Activated CD4-positive, alpha-beta memory T cell treated with anti-CD3 and anti-CD28 coated beads, Interleukin-2, amount 10 ng/mL, durations not matched to agents 7 days and 5 days (primary cell): ENCODE measurements at places on chromosomes 12 and 14. TPM values are rescaled to one million over a fixed set of nuclear protein-coding genes. Genes with fewer than 3 reads are reported as not detected.

- DNase-seq: no peak
- H3K4me3 ChIP-seq: no peak overlapping the region
- H3K27me3 ChIP-seq: peaks cover 2% of the 10 kb centered on the region
Measured at GRCh38 chr12:14970473-14970872, 2.4 kb upstream of the PDE6H start.

- no peaks in the 10 kb centered on the region for H3K4me1 ChIP-seq
- no peaks in the 10 kb centered on the region for H3K36me3 ChIP-seq
- H3K27me3 ChIP-seq: no peaks in the 10 kb centered on the region
- DNase-seq: no peak
Measured at GRCh38 chr12:17076028-17076744, 470.2 kb upstream of the LMO3 start.

- no peak overlapping the region for H3K4me3 ChIP-seq
- no peaks in the 10 kb centered on the region for H3K4me1 ChIP-seq
- H3K27me3 ChIP-seq: no peaks in the 10 kb centered on the region
- no peak overlapping the region for H3K27ac ChIP-seq
- H3K36me3 ChIP-seq: no peaks in the 10 kb centered on the region
Measured at GRCh38 chr12:63294327-63294632, 143.3 kb upstream of the AVPR1A start.

DNA sequence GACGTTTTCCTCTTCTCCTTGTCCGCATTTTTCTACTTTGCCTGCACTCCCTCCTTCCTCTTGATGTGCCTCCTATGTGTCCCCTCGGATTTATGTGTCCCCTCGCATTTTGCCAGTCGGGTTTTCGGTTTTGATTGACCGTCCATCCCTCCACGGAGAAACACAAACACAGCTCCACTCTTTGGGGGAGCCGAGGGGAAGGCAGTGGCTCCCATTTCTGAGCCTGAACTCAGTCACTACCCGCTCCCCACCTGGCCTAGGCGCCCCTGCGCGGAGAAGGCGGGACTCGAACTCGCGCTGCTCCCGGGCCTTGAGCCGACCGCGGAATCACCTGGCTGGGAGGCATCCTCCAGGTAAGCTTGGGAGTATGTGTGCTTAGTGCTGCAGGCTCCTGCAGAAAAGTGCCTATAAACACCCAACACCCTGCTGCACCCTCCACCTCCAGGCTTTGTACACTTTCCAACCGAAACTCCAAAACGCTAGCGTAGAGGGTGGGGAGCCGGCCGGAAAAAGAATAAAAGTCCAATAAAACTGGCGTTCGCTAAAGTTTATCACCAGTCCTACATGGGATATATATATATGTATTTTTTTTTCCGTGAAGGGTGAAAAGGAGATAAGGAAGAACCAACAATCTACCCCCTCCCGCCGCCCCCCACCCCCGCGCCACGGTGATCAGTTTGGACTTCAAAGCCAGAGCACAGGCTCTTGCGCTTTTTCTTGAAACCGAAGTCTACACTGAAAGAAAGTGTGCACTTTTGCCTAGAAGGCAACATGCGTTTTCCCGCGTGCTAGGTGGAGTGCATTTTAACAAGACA is 3.3 kb upstream of the CCND2 start:
- H3K4me3 ChIP-seq: peak overlapping the region; percentile 97
- H3K4me1 ChIP-seq: peaks cover 24% of the 10 kb centered on the region
- peaks cover 23% of the 10 kb centered on the region for H3K27me3 ChIP-seq
- peak; percentile 51 for DNase-seq
- H3K27ac ChIP-seq: peak overlapping the region; percentile 99

DNA sequence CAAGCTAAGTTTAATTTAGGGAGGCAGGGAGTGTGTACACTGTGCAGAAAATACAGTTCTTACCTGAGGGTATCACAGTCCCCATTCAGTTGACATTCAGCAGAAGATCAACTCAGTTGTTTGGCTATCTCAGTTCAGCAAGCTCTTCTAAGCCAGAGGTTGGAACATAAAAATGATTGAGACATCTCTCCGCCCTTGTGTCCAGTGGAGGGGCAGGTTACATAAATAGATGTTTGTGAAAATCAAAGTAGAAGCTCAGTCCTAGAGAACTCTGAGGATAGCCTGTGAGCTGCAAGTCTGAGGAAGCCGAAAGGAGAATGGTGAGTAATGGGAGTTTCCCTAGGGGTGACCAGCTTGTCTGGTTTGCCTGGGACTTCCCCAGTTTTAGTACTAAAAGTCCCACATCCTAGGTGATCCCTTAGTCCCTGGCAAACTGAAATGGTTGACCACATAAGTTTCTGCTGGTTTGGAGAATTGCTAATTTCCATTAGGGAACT is 251.4 kb upstream of the ATP2B1 start:
- H3K27me3 ChIP-seq: no peaks in the 10 kb centered on the region
- H3K4me3 ChIP-seq: no peak overlapping the region
- peaks cover 10% of the 10 kb centered on the region for H3K4me1 ChIP-seq
- no peak overlapping the region for H3K27ac ChIP-seq
- no peaks in the 10 kb centered on the region for H3K36me3 ChIP-seq

- no peak overlapping the region for H3K4me3 ChIP-seq
- H3K36me3 ChIP-seq: peaks cover 51% of the 10 kb centered on the region
- no peak overlapping the region for H3K27ac ChIP-seq
- no peaks in the 10 kb centered on the region for H3K27me3 ChIP-seq
- H3K4me1 ChIP-seq: peaks cover 10% of the 10 kb centered on the region
- DNase-seq: no peak
Measured at GRCh38 chr12:94374124-94374523, 85.5 kb downstream of the CEP83 start.

DNA sequence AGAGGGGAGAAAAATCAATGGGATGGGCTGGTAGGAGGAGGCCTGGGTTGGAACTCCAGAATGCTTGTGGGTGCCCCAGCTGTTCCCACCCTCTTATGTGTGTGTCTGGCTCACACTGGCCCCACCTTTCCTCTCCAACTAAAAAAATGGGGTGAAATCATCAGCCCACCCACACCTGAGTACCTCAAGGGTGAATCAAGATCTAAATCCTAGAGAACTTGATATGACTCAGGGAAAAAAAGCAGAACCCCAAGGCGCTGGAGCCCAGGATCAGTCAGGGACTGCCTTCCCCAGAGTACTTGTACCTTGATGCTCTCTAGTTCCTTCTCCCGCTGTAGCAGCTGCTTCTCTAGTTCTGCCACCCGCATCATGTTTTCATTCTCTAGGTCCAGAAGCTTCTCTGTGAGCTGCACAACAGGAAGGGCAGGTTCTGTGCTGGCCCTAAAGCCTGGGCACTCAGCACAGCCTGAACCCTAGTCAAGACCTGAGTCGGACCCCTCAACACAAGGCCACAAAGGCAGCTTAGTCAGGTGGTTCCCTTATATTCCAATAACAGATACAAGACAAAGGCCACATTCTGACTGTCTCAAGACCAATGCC is 29.7 kb downstream of the PRPF40B start:
- H3K27ac ChIP-seq: no peak overlapping the region
- H3K4me3 ChIP-seq: no peak overlapping the region
- no peaks in the 10 kb centered on the region for H3K27me3 ChIP-seq
- peaks cover 39% of the 10 kb centered on the region for H3K36me3 ChIP-seq

DNA sequence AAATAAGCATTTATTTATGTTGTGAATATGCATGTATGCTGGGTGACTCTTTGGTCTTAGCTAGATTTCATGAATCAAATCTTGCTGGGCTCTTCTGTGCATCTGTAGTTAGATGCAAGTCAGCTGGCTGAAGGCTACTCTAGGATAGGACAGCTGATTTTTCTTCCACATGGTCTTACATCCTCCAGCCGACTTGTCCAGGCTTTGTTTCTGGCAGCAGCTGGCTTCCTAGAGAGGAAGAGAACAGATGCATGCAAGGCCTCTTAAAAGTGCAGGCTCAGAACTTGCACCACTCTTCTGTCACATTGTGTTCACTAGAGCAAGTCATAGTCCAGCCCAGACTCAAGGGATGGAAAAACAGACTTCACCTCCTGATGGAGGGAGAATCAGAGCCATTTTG is 435.4 kb upstream of the STXBP6 start:
- no peak for DNase-seq
- no peak overlapping the region for H3K4me3 ChIP-seq
- H3K4me1 ChIP-seq: no peaks in the 10 kb centered on the region
- no peaks in the 10 kb centered on the region for H3K27me3 ChIP-seq

DNA sequence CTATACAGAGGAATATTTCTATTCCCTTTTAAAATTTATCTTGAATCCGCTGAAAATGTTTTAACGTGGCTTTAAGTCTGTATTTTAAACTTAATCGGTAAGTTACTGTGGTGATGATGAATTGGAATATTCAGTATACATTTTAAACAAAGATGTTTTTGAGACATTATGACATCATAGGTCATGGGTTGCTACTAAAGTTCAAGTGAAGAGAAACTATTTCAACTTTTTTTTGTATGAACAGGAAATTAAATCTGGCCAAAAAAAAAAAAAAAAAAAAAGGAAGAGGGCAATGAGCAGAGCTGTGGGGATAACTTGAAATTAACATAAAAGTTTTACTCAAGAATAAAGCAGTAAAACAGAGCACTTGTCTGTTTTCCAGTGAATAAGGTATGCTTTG is 109.0 kb downstream of the PLEKHA5 start:
- no peak overlapping the region for H3K27ac ChIP-seq
- no peaks in the 10 kb centered on the region for H3K36me3 ChIP-seq
- H3K27me3 ChIP-seq: no peaks in the 10 kb centered on the region

- no peak overlapping the region for H3K4me3 ChIP-seq
- H3K4me1 ChIP-seq: peaks cover 19% of the 10 kb centered on the region
Measured at GRCh38 chr12:22322091-22322490, 12.4 kb downstream of the ST8SIA1 start.

- no peaks in the 10 kb centered on the region for H3K27me3 ChIP-seq
- H3K4me3 ChIP-seq: peak overlapping the region; percentile 86
- H3K27ac ChIP-seq: peak overlapping the region; percentile 82
- peaks cover 43% of the 10 kb centered on the region for H3K36me3 ChIP-seq
- no peak for DNase-seq
Measured at GRCh38 chr14:73755434-73756014, 41.3 kb upstream of the PNMA1 start.

DNA sequence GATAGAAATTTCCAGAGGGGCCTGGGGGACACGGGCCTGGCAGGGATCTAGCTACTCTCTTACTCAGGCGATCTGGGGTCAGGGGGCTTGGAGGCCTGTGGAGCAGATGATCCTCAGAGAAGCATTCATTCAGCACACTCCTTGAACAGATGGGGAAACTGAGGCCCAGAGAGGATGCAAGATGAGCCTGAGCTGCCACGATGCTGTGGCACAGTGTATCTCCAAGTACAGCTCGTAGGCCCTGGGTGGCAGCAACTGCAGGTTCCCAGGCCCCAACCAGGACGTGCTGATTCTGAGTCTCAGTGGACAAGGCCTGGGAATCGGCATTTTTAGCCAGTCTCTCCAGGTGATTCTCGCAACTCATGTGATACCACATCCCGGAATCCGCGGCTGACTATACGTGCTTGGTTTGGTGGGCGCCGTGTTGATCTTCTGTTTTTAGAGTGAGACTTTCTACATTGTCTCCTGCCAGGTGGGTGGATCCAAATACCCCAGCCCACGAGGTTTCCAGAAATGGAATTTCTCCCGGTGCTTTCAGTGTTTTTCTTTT is 22.5 kb downstream of the ADGRD1 start:
- H3K36me3 ChIP-seq: no peaks in the 10 kb centered on the region
- no peak overlapping the region for H3K4me3 ChIP-seq
- H3K27ac ChIP-seq: no peak overlapping the region
- peaks cover 5% of the 10 kb centered on the region for H3K27me3 ChIP-seq
- H3K4me1 ChIP-seq: no peaks in the 10 kb centered on the region

DNA sequence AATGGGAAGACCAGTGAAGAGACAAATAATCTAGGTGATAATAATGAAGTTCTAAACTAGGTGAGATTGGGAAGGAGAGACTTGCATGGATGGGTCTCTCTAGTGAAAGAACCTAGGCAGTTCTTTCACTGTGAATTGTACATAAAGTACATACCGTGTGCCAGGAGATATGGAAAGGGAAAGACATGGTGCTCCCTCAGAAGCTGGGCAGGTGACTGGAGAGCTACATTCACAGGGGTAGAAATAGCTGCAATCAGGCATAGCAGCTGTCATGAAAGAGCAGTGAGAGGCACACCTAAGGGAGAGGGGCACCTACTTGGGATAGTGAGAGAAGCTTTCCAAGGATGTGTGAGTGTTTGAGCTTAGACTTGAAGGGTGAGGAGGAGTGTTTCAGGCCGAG is 9.3 kb downstream of the STK38L start:
- DNase-seq: no peak
- no peaks in the 10 kb centered on the region for H3K27me3 ChIP-seq
- H3K27ac ChIP-seq: no peak overlapping the region
- H3K4me3 ChIP-seq: no peak overlapping the region

DNA sequence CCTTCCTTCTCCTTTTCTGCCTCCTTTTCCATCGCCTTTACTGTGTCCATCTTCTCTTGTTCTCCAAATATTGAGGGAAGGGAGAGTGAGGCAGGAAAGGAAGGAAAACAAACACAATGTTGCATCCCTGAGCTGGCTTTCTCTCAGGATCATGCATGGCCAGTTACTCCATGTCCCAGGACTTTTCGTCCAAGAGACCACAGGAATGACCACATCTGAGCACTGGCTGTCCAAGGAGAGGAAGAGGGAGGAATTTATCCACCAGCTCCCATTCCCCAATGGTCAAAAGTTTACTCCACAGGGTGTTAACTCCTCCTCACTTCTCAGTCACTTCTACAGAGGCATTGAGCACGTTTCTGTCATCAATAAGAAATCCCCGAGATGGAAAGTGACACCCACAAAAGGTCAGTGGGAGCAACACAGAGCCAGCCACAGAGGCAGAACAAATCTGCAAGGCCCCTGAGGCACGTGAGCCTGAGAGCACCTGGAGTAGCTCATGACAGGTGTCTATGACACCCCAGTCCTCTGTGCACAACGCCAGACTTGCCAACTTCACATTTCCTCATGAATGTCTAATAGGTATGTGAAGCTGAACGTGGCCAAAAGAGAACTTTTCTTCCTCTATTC is 177.3 kb upstream of the NUDT4 start:
- no peaks in the 10 kb centered on the region for H3K36me3 ChIP-seq
- no peak overlapping the region for H3K27ac ChIP-seq
- no peak for DNase-seq
- peaks cover 26% of the 10 kb centered on the region for H3K27me3 ChIP-seq
- H3K4me1 ChIP-seq: no peaks in the 10 kb centered on the region
- H3K4me3 ChIP-seq: no peak overlapping the region

- no peak overlapping the region for H3K27ac ChIP-seq
- no peak for DNase-seq
- H3K36me3 ChIP-seq: no peaks in the 10 kb centered on the region
Measured at GRCh38 chr12:124847113-124848074, 16.3 kb downstream of the SCARB1 start.

DNA sequence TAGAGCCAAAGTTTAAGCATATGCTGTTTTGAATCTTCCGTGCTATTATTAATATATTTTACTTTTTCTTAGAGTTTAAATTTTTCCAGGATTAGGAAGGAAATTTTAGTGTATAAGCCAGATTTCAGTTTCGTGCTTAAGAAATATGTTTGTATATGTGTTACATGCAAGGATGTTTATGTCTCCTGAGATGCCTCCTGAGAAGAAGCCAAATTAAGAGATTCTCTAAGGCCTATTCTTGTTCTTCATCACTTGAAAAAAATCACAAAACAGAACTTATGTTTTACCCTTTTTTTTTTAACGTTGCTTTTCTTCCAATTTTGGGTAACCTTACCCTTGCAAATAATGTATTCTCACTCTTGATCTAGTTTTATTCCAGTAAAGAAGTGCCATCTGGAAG is 412.7 kb downstream of the TMTC2 start:
- H3K27ac ChIP-seq: no peak overlapping the region
- H3K4me3 ChIP-seq: no peak overlapping the region
- no peaks in the 10 kb centered on the region for H3K27me3 ChIP-seq
- H3K36me3 ChIP-seq: no peaks in the 10 kb centered on the region
- no peak for DNase-seq

Gene SOAT2
- total RNA-seq: 1.5 TPM

Gene SIVA1
- total RNA-seq: 96.2 TPM

Gene C1QL4
- not detected for total RNA-seq

Gene IRAK3
- 1.0 TPM for total RNA-seq

Gene RHEBL1
- 14.8 TPM for total RNA-seq

Gene KRT6A
- total RNA-seq: not detected

Gene BDKRB1
- total RNA-seq: not detected

Gene FGF23
- not detected for total RNA-seq

Gene TRAF3
- 38.9 TPM for total RNA-seq

Gene SLC5A8
- total RNA-seq: not detected
